ENCODE measurements at places on chromosomes 12 and 14. TPM values are rescaled to one million over a fixed set of nuclear protein-coding genes. Genes with fewer than 3 reads are reported as not detected.

DNA sequence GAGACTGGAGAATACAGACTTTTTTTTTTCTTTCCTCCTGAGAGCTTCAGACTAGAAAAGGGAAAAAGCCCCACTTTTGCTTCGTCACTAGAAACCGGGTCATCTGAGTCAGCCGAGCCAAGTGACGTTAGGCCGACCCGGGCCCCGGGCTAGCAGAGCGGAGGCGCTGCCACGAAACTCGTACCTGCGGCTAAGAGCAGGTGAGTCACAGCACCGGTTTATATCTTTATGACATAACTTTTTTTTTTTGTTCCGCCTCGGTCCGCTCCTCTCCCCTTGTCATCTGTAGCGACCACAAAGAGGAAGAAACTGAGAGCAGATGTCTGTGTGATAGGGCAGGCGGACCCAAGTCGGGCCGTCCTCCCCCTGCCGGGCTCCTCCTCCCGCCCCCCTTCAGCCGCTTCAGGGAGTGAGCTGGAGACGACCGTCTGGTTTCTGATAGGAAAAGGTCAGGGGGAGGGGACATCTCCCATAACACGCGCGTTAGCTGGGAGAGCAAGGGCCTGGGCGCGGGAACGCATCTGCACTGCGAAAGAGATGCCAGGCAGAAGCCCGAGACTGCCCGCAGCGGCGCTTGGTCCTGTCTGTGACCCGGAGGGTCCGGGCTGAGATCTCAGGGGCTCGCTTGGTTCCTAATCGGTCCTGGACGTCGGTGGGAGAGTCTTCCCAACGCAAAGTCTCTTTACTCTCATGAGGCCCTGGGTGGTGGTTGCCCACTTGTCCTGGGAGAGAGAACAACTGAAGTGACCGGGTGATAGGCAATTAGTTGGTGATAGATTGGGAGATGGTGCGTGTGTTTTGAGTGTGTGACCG is 586 bp downstream of the TTC6 start:
- peaks cover 24% of the 10 kb centered on the region for H3K36me3 ChIP-seq
- peak; percentile 88 for DNase-seq
- H3K4me3 ChIP-seq: peak overlapping the region; percentile 64
- peak overlapping the region; percentile 35 for H3K27ac ChIP-seq

GRCh38 chr14:55070981-55071411 is 19.5 kb downstream of the MAPK1IP1L start:
- no peak overlapping the region for H3K4me3 ChIP-seq
- H3K4me1 ChIP-seq: peaks cover 38% of the 10 kb centered on the region
- H3K27ac ChIP-seq: peak overlapping the region; percentile 40
- H3K36me3 ChIP-seq: peaks cover 13% of the 10 kb centered on the region

DNA sequence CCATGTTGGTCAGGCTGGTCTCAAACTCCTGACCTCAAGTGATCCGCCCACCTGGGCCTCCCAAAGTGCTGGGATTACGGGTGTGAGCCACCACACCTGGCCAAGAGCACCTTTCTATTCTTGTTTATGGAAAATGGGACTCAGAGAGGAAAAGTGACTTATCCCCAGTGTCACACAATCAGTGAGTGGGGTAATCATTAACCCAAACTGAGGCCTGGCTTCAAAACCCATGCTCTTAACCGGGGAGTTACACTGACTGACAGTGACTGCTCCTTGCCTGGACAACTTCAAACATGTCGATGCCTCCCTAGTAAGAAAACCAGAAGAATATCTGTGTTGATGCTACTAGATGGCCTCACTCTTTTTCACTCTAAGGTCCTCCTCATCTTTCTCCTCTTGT is 7.3 kb downstream of the CLEC7A start:
- no peak overlapping the region for H3K4me3 ChIP-seq
- H3K27me3 ChIP-seq: peaks cover 3% of the 10 kb centered on the region
- no peak for DNase-seq

DNA sequence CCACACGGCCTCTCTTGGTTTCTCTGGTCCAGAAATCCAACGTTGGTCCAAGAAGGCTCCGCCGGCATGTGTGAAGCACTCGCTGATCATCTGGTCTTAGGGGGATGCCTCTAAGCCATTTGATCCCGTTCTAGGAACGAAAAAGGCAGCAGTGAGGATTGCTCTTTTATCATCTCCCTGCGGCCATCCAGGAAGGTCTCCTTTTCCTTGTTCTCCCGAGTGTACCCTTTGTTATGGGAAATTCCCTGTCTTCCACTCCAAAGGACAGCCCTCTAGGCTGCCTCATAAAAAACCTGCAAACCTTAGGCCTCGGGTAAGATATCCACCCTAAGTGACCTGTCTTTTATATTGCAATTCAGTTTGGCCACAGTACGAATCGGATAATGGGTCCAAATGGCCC is 85.8 kb downstream of the TMTC3 start:
- no peak overlapping the region for H3K4me3 ChIP-seq
- no peak for DNase-seq
- H3K27ac ChIP-seq: no peak overlapping the region
- H3K36me3 ChIP-seq: peaks cover 3% of the 10 kb centered on the region

GRCh38 chr12:97194546-97194945 is 268.1 kb upstream of the RMST start:
- DNase-seq: no peak
- H3K4me1 ChIP-seq: no peaks in the 10 kb centered on the region
- H3K27ac ChIP-seq: no peak overlapping the region
- H3K27me3 ChIP-seq: no peaks in the 10 kb centered on the region
- H3K36me3 ChIP-seq: no peaks in the 10 kb centered on the region
- no peak overlapping the region for H3K4me3 ChIP-seq

DNA sequence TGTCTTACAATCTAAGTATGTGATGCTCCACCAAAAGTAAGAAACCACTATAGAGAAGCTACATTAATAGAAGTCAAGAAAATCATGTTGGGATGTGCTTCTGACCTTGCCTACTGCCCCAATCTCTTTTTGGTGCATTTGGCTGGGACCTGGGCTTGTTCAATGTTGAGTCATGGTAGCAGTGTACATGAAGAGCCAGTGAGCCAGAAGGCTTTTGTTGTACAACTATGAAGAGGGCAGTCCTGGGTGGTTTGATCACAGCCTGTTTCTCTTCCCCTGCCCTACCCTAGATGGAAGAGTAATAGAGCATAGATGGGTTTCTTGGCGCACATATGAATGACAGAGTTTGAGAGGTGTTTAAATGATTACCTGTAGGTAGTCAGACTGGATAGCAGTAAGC is 56.4 kb downstream of the UBR7 start:
- no peaks in the 10 kb centered on the region for H3K27me3 ChIP-seq
- no peak overlapping the region for H3K4me3 ChIP-seq
- no peak for DNase-seq
- peaks cover 5% of the 10 kb centered on the region for H3K4me1 ChIP-seq
- peaks cover 7% of the 10 kb centered on the region for H3K36me3 ChIP-seq

DNA sequence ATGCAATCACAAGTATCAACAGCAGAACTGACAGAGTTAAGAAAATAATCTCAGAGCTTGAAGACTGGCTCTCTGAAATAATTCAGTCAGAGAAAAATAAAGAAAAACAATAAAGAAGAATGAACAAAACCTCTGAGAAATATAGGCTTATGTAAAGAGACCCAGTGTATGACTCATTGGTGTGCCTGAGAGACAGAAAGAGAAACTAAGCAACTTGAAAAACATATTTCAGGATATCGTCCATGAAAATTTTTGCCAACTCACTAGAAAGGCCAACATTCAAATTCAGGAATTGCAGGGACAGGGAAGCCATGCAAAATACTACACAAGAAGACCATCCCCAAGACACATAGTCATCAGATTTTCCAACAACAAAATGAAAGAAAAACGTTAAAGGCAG is 56.2 kb downstream of the APOBEC1 start:
- no peak for DNase-seq
- peaks cover 15% of the 10 kb centered on the region for H3K27me3 ChIP-seq
- peaks cover 5% of the 10 kb centered on the region for H3K4me1 ChIP-seq
- H3K27ac ChIP-seq: no peak overlapping the region

- peaks cover 12% of the 10 kb centered on the region for H3K4me1 ChIP-seq
- no peak for DNase-seq
- H3K4me3 ChIP-seq: no peak overlapping the region
- no peaks in the 10 kb centered on the region for H3K27me3 ChIP-seq
- no peak overlapping the region for H3K27ac ChIP-seq
These were observed 58.3 kb upstream of the HECTD1 start for GRCh38 chr14:31265701-31266398.

DNA sequence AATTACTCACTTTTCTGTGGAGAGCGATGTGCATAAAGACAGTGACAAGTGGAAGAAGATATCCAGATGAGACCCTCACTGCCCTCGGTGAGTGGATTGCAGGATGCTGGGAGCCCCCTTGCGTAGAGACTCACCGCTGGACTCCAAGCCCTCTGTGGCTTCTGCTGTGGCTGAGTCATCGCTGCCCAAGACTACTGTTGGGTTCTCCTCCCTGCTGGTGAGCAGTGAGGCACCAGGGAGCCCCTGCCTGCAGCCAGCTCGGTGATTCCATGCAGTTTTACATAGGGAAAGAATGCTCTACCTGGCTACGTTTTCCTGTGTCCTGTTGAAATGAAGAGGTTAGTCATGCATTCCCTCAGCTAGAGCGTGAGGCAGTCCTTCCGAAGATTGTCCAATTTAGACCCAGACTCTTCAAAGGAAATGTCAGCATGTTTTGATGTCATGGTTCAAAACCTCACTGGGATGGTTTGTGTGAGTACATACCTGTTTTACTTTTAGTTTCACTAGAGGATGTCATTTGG is 28.2 kb downstream of the TRAF3 start:
- H3K27ac ChIP-seq: peak overlapping the region; percentile 99
- H3K36me3 ChIP-seq: peaks cover 26% of the 10 kb centered on the region
- peak overlapping the region; percentile 72 for H3K4me3 ChIP-seq
- no peaks in the 10 kb centered on the region for H3K27me3 ChIP-seq
- peak; percentile 79 for DNase-seq
- peaks cover 66% of the 10 kb centered on the region for H3K4me1 ChIP-seq

DNA sequence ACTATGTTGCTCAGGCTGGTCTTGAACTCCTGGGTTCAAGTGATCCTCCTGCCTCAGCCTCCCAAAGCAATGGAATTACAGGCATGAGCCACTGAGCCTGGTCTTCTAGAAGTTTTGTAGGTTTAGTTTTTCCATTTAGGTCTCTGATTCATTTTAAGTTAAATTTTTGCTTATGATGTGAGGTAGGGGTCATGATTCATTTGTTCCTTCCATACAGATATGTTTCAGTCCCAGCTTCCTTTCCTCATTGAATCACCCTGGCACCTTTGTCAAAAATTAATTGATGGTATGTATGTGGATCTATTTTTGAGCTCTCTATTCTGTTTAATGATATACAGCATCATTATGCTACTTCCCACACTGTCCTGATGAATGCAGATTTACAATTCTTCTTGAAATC is 25.6 kb upstream of the CABP1 start:
- peaks cover 13% of the 10 kb centered on the region for H3K4me1 ChIP-seq
- no peak for DNase-seq
- no peak overlapping the region for H3K4me3 ChIP-seq
- peaks cover 8% of the 10 kb centered on the region for H3K27me3 ChIP-seq

The GLIPR1L2 gene
- total RNA-seq: 0.24 TPM

The SLC5A8 gene
- not detected for total RNA-seq

Measured in activated CD4-positive, alpha-beta memory T cell treated with anti-CD3 and anti-CD28 coated beads for 36 hours (primary cell).